ENCODE measurements at places on chromosomes 2 and 18.

- DNase-seq = no peak
These were observed at the start of gene MAPK4 for GRCh38 chr18:50559752-50560680. MAPK4 (plus strand) TSS chr18:50560087; CDS start chr18:50663959, 103,872 bp downstream.

DNA sequence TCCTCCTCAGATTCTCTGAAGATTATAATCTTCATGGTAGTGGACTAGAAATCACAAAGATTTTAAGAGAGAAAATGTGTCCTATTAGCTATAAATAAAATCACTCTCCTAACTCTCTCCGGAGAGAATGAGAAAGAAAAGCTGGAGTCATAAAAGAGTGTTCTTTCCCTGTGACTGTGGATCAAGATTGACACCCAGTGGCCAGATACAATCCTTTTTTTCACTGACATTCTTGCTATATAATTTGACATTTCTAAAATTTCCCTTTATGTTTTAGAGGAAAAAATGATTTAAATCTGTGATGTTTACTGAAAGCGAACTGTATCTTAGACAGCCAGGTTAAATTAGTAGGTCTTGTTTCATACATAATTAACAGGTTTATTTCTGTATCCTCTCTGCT, 35.4 kb upstream of the LRP2 start:
- no peak for DNase-seq

GRCh38 chr2:10964052-10964790, 52.5 kb downstream of the KCNF1 start:
- DNase-seq = no peak

- DNase-seq = no peak
These were observed 14.0 kb upstream of the MTA3 start for GRCh38 chr2:42554392-42554791.

GRCh38 chr2:221330436-221330835, 241.7 kb downstream of the EPHA4 start:
- DNase-seq = no peak

Measured in H54 (cell line).